ENCODE measurements at places on chromosomes 3 and 15. TPM values are rescaled to one million over a fixed set of nuclear protein-coding genes. Genes with fewer than 3 reads are reported as not detected.

DNA sequence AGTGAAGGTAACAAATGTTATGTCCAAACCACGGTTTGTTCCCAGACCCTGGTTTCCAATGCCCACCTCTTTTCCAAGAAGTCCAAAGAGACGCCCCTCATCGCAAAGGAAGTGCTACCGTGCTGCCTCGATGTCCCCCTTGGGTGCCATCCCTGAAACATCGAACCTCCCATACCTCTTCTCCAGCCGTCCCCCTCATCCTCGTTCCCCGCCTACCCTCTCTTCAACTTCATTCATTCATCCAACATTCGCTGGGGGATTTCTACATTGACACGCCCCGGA, 467 bp downstream of the TIPIN start:
- no peak for DNase-seq

- DNase-seq, result no peak
These were observed 83.8 kb upstream of the CHL1 start for GRCh38 chr3:112773-113172.

DNA sequence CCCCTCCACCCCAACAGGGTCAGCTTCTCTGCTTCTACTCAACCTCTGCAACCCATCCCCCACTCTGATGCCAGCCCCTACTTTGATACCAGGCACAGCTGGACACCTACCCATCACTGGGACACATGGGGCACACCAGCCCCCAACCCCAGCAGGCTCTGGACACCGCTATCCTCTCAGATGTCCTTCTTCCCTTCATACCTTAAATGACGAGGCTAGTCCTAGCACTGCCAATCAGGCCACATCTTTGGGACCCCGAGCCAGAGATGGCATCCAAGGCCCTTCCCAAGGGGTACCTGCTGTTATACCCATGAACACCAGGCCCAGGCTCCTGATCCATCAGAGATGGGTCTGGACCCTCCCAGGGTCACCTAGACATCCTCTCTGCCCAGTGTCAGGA, 10.6 kb downstream of the POC1A start:
- no peak for DNase-seq

- no peak for DNase-seq
These were observed 21.8 kb downstream of the NME9 start for GRCh38 chr3:138307899-138308298.

SHC4 gene
- total RNA-seq, result 4.6 TPM
